Cortex of kidney (tissue), 1 donor: ENCODE measurements at places on chromosomes 6 and 20.

DNA sequence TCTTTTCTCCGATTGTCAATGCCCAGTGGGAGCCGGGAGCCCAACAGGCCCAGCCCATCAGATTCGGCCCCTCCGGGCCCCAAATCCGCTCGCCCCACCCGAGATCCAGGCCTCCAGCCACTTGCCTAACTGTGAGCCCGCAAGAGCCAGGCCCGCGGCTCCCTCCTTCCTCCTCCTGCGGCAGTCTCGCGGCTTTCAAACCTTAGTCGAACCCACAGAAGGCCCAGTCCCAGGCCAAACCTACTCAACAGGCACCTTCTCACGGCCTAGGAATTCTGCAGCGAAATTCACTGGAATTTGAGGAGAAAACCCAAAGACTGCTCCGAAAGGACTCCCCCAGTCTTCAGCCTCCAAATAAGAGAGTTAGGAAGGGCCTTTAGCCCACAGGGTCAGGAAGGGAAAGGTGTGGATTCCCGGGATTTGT is 2.8 kb upstream of the TFAP2A start:
- no peak for DNase-seq

- no peak for DNase-seq
These were observed 357.9 kb upstream of the AGPAT4 start for GRCh38 chr6:161631676-161632194.

DNA sequence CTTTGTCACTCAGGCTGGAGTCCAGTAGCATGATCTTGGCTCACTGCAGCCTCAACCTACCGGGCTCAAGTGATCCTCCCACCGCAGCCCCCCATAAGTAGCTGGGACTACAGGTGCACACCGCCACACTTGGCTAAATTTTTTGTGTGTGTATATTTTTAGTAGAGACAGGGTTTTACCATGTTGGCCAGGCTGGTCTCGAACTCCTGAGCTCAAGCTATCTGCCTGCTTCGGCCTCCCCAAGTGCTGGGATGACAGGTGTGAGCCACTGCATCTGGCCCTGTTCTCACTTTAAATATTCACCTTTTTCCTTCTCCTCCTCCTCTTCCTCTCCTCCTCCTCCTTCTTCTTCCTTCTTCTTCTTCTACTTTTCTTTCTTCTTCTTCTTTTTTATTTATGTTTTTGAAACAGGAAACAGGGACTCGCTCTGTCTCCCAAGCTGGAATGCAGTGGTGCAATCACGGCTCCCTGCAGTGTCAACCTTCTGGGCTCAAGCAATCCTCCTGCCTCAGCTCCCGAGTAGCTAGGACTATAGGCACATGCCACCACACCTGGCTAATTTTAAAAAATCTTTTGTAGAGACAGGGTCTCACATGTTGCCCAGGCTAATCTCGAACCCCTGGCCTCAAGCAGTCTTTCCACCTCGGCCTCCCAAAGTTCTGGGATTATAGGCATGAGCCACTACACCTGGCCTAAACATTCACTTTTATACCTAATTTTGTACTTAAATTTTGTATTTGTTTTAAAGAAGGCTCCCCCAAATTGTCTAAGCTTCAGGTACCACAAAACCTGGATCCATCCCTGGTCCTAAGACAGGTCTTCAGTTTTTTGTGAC is 47.2 kb upstream of the NCOA3 start:
- no peak for DNase-seq

- no peak for DNase-seq
These were observed 6.5 kb downstream of the CEP162 start for GRCh38 chr6:84220809-84221409.

- DNase-seq: no peak
These were observed 72.3 kb upstream of the NCOA3 start for GRCh38 chr20:47429409-47429808.

DNA sequence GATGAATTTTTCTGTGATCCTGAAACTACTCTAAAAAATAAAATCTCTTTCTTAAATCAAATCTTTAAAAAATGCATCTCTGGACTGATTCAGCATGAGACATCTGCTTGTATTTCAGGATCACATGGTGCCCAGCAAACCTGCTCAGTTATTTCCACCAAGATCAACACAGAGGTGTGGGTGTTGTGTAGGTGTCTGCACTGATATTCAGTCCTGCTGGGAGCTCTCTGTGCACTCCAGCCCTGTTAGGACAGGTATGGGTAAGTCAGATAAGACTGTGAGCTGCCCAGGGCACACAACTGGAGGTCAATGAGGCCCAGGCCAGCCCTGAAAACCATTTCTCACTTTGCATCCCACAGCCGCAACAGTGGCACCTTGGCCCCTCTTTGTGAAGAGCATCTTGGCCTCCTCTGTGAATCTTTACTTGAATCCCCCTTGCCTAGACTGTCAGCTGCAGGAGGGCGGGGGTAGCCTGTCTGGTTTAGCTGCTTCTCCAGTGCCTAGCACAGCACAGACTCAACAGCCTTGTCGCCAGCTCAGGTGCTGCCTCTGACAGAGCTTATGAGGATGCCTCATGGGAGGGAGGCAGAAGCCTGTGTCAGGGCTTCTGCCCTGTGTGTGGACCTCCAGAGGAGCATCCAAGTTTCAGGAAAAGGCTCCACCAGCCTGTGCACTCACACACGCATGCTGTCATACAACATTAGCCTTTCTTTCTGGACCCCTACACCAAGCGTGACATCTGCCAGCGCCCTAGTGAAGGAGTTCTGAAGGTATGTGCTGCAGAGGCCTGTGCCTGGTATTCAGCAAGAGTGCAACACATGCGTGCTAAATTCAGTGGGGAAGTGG is 187.6 kb upstream of the CST7 start:
- DNase-seq: no peak

GRCh38 chr6:12968839-12969558 is 252.4 kb downstream of the PHACTR1 start:
- no peak for DNase-seq

GRCh38 chr6:140062043-140063020 is 687.9 kb upstream of the CITED2 start:
- no peak for DNase-seq

- DNase-seq: no peak
These were observed 13.9 kb upstream of the AARS2 start for GRCh38 chr6:44327096-44327495.

DNA sequence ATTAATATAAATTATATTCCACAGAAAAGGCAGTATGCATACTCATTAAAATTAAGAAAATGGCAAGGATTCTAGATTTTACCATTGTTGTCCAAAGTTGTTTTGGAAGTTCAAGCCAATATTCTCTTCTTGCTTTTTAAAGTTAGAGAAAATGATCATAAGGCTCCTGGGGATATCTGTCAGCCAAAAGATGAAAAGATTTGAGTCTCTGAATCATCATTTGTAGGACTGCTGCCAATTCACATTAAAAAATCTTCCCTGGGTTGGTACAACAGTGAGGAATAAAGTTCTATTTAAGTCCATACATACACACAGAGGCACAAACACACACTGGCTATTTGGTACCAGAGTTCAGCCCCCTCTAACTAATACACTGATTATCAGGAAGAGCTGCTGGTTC is 620.1 kb downstream of the COL12A1 start:
- DNase-seq: no peak

DNA sequence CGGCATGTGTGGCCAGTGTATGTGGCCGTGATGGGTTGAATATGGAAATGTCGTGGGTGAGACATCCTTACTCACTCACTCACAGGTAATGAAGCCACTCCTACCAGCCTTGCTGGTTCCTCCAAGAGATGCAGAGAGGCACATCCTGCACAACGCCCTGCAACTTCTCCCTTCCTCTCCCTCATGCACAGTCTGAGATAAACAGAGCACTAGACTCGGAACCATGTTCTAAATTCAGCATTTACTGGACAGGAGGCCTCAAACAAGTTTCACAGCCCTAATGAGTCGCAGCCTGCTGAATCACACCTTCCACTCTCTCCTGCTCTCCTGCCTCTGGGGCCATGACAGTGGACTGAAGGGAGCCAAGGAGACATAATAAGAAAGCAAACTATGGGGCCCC is 91.2 kb downstream of the ISM1 start:
- no peak for DNase-seq

GRCh38 chr20:21048841-21049273 is 57.3 kb downstream of the LINC00237 start:
- no peak for DNase-seq

DNA sequence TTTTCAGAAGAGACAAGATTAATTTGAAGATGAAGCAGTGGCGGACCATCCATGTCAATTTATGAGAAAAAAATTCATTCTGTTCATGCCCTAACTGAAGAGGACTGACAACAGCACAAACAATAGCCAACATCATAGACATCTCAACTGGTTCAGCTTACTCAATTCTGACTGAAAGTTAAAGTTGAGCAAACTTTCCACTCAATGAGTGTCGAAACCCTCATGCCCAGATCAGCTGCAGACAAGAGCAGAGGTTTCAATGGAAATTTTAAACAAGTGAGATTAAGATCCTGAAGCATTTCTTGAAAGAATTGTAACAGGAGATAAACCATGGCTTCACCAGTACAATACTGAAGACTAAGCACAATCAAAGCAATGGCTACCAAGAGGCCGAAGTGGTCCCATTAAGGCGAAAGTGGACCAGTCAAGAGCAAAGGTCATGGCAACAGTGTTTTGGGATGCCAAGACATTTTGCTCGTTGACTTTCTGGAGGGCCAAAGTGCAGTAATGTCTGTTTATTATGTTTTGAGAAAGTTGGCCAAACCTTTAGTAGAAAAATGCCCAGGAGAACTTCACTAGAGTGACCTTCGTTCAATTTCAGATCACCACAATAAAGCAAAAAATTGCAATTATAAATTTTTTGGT is 6.1 kb upstream of the SFT2D1 start:
- no peak for DNase-seq

DNA sequence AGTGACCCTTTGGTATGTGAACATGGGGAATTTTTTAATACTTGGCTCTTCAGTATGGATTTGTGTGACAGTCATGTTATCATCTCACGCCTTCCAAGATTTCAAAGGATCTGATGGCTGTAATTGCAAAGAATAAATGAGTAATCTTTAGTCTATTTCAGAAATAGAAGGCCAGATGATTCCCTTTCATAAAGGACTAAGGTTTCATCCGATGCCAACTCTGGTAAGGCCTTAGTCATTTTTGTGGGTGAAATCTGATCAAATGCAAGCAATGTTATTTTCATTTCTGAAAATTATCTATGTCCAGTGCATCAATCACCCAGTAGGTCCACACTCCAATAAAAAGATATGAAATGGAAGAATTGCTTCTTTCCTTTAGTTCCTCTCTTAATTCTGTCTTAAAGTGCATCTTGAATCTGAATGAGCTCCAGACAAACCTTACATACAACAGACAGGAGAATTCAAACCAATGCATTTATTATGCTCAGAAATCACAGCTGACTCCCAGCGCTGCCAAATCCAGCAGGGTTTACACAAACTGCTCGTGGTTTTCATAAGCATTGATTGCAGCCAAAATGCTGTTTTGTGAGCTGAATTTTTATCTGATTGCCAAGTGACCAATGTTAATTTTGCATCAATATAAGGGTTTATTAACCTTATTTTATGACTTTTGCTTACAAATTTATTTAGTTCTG is 565.2 kb upstream of the MARCKS start:
- DNase-seq: no peak

GRCh38 chr20:32649697-32650400 is 23.9 kb downstream of the C20orf203 start:
- DNase-seq: no peak

DNA sequence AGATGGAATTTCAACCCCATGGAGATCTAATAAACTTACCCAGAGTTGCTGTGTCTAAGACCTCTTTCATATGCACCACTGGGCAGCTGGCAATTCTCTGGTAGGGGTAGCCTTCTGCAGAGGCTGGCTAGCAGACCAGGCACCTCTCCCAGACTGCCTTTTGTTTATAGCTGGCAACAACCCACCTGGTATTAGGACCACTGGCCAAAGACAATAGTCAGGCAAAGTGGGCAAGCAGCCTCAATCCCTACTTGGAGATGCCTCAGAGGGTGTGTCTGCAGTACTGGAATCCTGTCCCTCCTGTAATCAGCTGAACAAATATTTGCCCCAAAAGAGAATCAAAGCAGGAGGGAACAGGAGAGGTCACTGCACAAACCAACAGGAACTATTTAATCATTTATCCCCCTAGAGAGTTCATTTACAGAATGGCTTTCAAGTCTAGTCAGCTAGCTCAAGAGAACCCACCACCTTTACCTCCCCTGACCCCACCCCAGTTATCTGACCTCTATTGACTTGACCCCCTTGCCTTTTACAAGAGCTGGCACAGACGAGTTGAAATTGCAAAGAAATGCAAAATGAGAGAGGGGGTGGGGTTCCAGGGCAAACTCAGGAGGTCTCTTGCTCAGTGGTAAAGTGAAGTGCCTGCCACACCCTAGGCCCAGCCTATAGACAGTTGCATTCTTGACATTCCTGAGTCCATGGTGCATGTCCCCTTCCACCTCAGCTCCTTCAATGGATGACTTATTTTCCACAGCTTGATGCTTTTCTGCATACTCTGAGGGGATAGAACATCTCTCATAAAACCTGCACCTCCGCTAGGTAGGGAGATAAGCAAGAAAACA is 2.8 kb downstream of the BCL2L1 start:
- DNase-seq: no peak

DNA sequence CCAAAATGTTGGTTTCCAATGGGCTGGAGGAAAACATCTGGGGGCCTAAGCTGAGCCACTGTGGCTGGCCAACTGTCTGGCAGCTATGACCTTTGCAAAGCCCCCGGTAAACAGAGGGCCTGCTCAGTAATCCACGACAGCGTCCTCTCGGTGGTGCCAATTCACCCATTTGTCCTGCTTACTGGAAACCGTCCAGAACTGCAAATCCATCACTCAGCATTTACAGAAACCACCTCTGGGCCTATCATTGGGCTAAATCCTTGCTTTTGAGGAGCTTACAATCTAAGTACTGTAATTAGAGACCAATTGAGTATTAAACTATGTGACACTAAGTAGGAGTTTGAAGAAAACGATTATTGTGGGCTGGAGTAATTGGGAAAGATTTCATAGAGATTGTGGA is 31.0 kb downstream of the ADAT2 start:
- no peak for DNase-seq

GRCh38 chr6:12353731-12354130 is 63.6 kb downstream of the EDN1 start:
- DNase-seq: no peak

GRCh38 chr6:119110601-119111548 is 32.4 kb upstream of the FAM184A start:
- DNase-seq: no peak

DNA sequence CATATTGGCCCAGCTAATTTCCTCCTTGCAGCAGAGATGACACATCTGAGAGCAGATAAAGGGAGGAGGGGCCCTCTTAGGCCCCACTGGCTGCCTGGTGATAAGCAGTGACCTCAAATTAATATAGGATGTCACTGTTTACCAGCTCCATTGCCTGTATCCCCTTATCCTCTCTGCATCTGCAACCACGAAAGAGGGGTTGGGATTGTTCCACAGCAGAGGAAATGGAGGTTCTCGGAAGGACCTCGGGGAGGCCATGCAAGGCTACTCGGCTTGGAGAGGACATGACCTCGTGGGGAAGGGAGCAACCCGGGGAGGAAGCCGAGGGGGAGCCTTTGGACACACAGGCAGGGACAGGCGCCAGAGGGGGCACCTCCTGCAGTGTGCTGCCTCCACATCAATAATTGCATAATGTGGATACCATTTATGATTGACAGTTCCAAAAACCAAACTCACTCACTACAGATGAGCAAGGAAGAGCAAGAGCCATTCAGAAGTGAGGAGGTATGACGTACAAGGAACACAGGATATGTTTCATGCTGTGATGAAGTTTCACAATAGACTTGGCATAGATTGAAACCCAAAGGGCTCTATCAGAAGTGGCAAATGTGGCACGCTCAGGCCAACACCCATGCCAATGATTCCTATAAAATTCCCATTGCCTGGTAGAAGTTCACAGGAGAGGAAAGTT is 177.2 kb upstream of the RNF24 start:
- DNase-seq: no peak

GRCh38 chr6:117956386-117956785 is 49.3 kb downstream of the SLC35F1 start:
- DNase-seq: no peak

GRCh38 chr6:159609652-159610178 is 83.3 kb downstream of the SOD2 start:
- DNase-seq: no peak
